ENCODE measurements at places on chromosomes 4 and X.

DNA sequence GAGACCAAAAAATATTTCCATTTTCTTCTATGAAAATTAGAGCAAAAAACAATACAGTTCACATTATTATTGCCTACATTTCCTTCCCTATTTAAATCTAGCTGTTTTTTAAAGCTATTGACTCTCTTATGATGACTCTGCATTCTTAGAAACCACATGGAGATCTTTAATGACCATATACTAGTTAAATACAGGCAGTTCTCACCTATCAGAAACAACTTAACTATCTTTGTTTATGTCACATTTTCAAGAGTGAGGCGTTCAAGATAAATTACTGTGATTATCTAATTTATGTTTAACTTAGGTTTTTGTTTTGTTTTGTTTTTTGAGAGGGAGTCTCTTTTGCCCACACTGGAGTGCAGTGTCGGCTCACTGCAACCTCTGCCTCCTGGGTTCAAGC is 3.0 kb downstream of the CISD2 start:
- no peaks in the 10 kb centered on the region for H3K27me3 ChIP-seq
- no peak overlapping the region for H3K4me3 ChIP-seq
- no peak for DNase-seq
- peaks cover 12% of the 10 kb centered on the region for H3K4me1 ChIP-seq

GRCh38 chrX:21398426-21398825 is 24.2 kb downstream of the CNKSR2 start:
- no peak overlapping the region for H3K4me3 ChIP-seq
- DNase-seq = no peak
- H3K4me1 ChIP-seq = no peaks in the 10 kb centered on the region
- no peaks in the 10 kb centered on the region for H3K36me3 ChIP-seq

DNA sequence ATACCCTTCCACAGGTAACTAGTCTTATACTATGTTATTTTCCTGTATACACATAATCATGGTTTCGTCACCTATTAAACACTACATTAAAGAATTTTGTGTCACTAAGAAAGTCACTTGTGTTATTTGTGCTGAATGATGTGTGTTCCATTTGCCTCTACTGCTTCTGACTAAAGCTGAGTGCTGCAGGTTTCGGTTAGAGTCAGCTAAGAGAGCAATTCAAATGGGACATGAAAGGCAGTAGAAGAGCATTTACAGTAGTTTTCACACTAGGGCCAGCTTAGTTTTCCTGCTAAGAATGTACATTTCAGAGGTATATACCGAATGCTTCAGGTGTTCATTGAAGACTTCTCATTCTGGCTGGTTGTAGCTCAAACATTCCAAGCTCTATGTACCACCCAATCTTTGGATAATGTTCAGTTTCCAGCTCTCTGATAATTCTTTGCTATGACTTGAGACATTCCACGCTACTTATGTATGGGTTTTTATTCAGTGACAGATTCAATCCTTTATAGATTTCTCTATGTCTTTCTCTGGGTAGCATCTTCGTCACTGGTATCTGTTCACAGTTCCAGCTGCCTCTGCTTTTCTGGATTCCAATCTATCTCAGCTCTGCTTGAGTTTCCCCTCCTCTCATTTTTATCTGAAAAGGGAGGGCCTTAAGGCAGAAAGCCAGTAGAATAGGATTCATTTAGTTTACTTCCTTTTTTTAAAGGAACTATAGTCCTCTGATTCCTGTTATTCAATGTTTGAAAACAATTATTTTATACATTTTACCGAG is 164.4 kb downstream of the CXXC4 start:
- H3K36me3 ChIP-seq = no peaks in the 10 kb centered on the region
- no peak overlapping the region for H3K27ac ChIP-seq
- no peak for DNase-seq
- no peaks in the 10 kb centered on the region for H3K4me1 ChIP-seq
- H3K27me3 ChIP-seq = no peaks in the 10 kb centered on the region

DNA sequence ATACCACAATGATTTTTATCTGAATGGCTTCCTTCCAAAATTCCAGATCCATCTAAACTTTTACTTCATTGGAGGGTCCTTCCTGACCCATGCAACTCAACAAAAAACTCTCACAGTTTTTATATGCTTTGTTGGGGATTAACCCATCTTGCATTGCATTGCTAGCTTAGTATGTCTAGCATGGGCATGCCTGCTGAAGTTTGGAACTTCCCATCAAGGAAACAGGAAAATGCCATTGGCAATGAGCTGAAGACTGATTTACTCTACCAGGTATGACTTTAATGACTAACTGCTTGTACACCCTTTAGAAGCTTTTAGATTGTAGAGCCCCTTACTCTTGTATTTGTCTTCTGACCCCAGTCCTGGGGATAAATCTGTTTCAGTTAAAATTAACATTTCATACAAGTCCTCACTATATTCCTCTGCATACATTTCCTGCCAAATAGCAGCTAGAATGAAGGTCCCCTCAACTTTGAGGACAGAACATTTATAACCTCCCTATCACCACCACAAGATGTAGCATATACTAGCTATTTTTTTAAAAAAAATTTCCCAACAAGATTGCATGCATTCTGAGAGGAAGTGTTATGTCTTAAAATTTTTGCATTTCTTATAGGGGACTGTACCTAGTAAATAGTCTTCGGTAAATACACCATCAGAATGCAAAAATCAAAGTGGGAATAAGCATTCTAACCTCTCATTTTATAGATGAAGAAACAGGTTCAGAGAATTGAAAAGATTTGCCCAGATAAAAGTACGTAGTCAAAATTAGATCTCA is 52.5 kb upstream of the ATXN3L start:
- DNase-seq = no peak
- peaks cover 4% of the 10 kb centered on the region for H3K4me1 ChIP-seq
- no peaks in the 10 kb centered on the region for H3K27me3 ChIP-seq
- H3K4me3 ChIP-seq = no peak overlapping the region

- no peak overlapping the region for H3K4me3 ChIP-seq
- no peaks in the 10 kb centered on the region for H3K4me1 ChIP-seq
- no peaks in the 10 kb centered on the region for H3K27me3 ChIP-seq
- H3K36me3 ChIP-seq = no peaks in the 10 kb centered on the region
- H3K27ac ChIP-seq = no peak overlapping the region
Measured at GRCh38 chr4:148776941-148777340, 334.7 kb upstream of the NR3C2 start.

GRCh38 chr4:8261851-8262535 is 7.6 kb upstream of the HTRA3 start:
- H3K36me3 ChIP-seq = no peaks in the 10 kb centered on the region
- DNase-seq = no peak
- no peaks in the 10 kb centered on the region for H3K4me1 ChIP-seq
- no peak overlapping the region for H3K27ac ChIP-seq
- H3K27me3 ChIP-seq = no peaks in the 10 kb centered on the region
- no peak overlapping the region for H3K4me3 ChIP-seq

- H3K4me1 ChIP-seq = no peaks in the 10 kb centered on the region
- no peaks in the 10 kb centered on the region for H3K36me3 ChIP-seq
- no peak overlapping the region for H3K4me3 ChIP-seq
- DNase-seq = no peak
- H3K27me3 ChIP-seq = no peaks in the 10 kb centered on the region
Measured at GRCh38 chr4:85102606-85103005, 136.1 kb upstream of the WDFY3 start.

- peak overlapping the region; percentile 76 for H3K27ac ChIP-seq
- H3K4me3 ChIP-seq = peak overlapping the region; percentile 50
- H3K27me3 ChIP-seq = no peaks in the 10 kb centered on the region
- no peaks in the 10 kb centered on the region for H3K4me1 ChIP-seq
- DNase-seq = no peak
Measured at GRCh38 chrX:131747173-131747572, 203.3 kb downstream of the OR13H1 start.

GRCh38 chr4:54014666-54015160 is 49.7 kb downstream of the CHIC2 start:
- H3K4me1 ChIP-seq = no peaks in the 10 kb centered on the region
- H3K27me3 ChIP-seq = no peaks in the 10 kb centered on the region
- no peak overlapping the region for H3K27ac ChIP-seq
- no peak overlapping the region for H3K4me3 ChIP-seq
- no peak for DNase-seq
- H3K36me3 ChIP-seq = no peaks in the 10 kb centered on the region

- no peak for DNase-seq
- H3K36me3 ChIP-seq = no peaks in the 10 kb centered on the region
- H3K27me3 ChIP-seq = no peaks in the 10 kb centered on the region
- H3K27ac ChIP-seq = no peak overlapping the region
- H3K4me1 ChIP-seq = no peaks in the 10 kb centered on the region
- H3K4me3 ChIP-seq = no peak overlapping the region
Measured at GRCh38 chr4:74093981-74094623, 4.9 kb downstream of the CXCL2 start.

DNA sequence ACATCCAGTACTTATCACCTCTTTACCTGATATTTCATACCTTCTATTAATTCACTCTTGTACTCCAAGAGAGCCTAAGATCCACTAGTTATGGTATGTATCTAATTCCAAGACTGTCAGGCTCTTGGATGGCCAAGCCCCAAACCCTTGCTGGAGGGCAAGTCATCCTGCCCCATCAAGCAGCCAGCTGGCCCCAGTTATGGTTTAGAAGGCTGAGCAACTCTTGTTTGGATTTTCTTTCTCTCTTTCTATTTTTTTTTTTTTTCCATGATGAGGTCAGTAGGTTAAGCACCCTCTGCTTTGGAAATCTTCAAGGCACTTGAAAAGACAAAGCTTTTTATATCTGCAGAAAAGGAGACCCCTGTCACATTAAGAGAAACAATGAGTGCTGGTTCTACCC is 10.9 kb upstream of the FGF16 start:
- H3K36me3 ChIP-seq = no peaks in the 10 kb centered on the region
- H3K27ac ChIP-seq = no peak overlapping the region
- no peak for DNase-seq
- no peaks in the 10 kb centered on the region for H3K4me1 ChIP-seq

DNA sequence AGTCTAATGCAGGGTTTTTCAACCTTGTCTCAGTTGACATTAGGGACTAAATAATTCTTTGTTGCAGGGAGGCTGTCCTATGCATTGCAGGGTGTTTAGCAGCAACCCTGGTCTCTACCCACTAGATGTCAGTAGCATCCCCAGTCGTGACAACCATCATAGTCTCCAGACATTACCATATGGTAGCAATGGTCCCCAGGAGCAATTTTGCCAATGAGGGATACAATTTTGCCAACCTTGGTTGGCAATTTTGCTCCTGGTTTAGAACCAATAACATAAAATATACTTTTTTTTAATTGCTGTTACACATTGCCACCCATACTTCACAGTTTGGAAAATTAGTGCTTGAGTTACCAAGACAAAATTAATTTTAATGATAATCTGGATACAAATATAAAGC is 6.0 kb downstream of the EREG start:
- peaks cover under 1% of the 10 kb centered on the region for H3K4me1 ChIP-seq
- H3K4me3 ChIP-seq = no peak overlapping the region
- H3K27ac ChIP-seq = no peak overlapping the region
- DNase-seq = no peak
